ENCODE measurements at places on chromosomes 1 and 21.

DNA sequence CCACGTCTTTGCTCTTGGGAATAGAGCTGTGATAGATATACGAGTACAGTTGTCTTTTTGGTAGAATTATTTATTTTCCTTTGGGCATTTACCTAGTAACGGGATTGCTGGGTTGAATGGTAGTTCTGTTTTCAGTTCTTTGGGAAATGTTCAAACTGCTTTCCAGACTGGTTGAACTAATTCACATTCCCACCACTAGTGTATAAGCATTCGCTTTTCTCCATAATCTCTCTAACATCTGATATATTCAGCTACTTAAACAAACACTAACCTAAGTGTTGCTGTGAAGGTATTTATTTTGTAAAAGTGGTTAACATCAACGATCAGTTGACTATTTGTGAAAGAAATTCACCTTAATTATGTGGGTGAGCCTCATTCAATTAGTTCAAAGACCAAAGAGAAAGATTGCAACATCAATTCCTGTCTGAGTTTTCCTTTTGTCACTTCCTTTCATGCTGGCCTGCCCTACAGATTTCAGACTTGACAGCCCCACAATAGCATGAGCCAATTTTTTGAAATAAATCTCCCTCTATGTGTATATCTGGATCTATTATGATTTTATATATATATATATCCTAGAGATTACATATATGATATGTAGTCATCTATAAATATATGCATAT, 26.7 kb upstream of the DUSP10 start:
- no peak for DNase-seq

GRCh38 chr1:6435547-6435946, 11.0 kb downstream of the ESPN start:
- no peak for DNase-seq

- DNase-seq: no peak
Measured at GRCh38 chr1:208799186-208799585, 555.0 kb upstream of the PLXNA2 start.

- no peak for DNase-seq
Measured at GRCh38 chr1:97044159-97044760, 322.7 kb downstream of the PTBP2 start.

GRCh38 chr1:20602851-20603450, 14.1 kb downstream of the CDA start:
- DNase-seq: no peak

GRCh38 chr1:204889681-204890383, 19.2 kb downstream of the NFASC start:
- DNase-seq: no peak

- DNase-seq: no peak
Measured at GRCh38 chr1:213871179-213871578, 116.6 kb upstream of the PROX1 start.

- DNase-seq: no peak
Measured at GRCh38 chr1:168970926-168971659, 135.4 kb upstream of the ATP1B1 start.

- no peak for DNase-seq
Measured at GRCh38 chr1:244291236-244292201, 160.2 kb downstream of the ADSS2 start.

DNA sequence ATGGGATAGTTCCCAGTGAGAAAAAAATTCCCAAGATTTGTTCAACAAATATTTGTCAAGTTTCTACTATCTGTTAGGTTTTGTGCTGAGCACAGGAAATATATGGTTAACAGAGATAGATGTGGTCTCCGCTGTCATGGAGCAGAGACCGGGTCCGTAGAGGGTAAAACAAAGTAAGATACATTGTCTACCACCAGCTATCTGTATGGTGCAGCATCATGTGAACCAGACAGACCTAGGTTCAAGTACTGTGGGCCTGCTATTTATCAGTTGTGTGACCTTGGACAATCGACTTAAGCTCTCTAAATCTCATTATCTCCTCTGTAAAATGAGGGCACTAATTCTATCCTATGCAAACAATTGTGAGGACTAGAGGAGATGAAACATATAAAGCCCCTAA, 109.8 kb downstream of the DUSP10 start:
- DNase-seq: no peak

- DNase-seq: no peak
Measured at GRCh38 chr1:236545621-236546169, 21.9 kb downstream of the LGALS8 start.

DNA sequence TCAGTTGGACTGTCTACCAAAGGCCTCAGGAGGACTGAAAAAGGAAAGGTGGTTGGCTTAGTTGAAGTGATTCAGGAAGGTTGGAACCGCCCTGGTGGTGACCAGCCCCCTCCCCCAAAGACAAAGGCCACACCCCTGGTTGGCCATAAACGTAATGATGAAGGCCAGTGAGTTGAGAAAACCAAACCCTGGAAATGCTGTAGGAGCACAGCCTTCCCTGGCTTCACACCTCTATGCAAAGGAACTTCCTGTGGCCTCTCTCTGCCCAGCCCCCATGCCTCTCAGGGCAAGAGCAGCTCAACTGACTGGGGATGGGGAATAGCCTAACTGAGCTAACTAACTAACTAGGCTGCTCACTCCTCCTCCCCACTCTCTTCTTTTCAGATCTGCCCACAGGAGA, 90.4 kb downstream of the NPHP4 start:
- no peak for DNase-seq

DNA sequence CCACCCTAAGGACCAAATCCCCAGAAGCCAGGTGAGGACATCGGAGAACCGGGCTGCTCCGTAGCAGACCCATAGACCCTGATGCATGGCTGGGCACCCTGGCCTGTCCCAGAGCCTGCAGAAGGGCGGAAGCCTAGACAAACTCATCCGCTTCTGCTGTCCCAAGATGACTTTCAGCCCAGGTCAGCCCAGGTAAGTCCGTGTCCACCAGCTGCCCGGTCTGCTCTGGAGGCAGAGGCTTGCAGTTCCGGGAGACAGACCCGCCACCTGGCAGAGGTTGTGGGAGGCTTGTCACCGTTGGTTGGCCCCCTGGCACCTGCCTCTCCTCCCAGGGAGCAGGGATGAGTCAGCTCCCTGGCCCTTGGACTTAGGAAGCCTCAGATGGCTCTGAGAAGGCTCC, 22.8 kb upstream of the POFUT2 start:
- no peak for DNase-seq

DNA sequence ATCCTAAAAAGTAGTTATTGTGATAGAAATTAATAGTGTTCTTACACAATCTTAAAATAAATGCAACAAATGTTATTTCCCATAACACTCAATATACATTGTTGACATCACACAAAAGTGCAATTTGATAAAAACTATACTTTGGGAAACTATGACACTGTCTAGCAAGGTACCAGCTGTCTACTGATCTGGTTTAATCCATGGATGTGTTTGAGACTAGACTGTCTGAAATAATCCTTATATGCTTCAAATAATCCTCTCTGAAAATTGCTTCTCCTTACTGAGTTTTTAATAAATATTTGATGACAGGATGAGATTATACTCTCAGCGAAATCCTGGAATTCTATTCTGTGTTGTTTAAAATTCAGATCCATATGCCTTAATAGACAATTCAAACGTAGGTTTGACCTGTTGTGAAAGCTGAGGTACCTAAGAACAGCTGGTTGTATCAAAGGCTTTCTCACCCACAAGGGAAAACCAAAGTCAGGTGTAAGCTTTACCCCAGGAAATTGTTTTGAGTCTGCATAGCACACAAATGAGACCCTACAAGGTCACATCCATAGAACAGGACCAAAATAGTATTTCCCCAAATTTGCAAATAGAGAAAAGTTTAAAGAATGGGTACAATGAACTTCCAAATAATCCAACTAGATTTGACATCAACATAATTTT, 8.8 kb upstream of the GFI1 start:
- DNase-seq: no peak

DNA sequence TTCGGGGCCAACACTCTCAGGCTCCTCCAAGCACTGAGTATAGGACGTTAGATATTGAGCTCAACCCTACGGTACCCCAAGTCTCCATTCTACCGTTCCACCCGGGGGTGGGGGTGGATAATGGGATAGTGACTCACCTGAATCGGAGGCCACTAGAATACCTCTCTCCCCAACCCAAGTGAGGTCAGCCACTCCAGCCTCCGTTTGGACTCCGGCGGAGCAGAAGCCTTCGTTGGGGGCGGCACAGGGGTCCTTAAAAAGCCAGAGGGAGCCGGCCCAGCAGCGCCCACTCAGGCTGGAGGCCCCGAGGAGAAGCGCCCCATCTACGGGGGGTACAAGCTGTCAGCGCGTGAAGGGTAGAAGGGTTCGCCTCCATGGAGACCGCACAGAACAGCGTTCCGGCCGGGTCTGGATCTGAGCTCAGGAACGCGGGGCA, 556 bp downstream of the WDR77 start:
- no peak for DNase-seq

DNA sequence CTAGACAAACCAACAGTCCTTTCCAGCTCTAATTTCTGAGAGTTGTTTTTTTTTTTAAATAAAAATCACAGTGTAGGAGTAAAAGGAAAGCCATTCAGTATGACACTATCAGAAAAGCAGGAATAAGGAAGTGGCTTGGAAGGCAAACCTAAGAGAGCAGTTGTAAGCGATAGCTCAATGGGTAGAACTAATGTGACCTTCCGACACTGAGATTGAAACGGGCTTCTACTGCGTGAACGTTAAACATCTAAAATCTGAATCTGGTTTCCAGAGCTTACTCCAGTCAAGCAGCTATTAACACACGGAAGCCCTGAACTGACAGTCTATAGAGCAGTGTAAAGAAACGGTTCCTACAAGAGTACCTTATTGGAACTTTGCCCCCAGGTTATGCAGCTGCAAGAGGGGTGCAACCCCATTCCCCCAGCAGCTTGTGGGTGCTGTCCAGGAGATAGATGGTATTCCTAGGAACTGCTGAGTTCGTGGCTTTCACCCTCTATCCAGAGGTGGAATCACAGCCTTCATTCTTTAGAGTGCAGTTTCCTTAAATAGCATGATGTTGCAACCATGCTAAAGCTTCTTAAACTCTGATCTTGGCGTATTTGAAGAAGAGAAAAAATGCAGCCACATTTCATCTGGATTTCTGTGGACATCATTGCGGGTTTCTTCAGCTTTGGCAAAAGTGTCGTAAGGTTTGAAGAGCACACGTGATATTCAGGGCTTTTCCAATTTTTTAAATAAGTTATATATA, 3.3 kb upstream of the IRF2BP2 start:
- DNase-seq: no peak

GRCh38 chr1:232635778-232636356, 5.9 kb upstream of the SIPA1L2 start:
- DNase-seq: no peak

GRCh38 chr1:72547412-72547811, 265.1 kb upstream of the NEGR1 start:
- DNase-seq: no peak

DNA sequence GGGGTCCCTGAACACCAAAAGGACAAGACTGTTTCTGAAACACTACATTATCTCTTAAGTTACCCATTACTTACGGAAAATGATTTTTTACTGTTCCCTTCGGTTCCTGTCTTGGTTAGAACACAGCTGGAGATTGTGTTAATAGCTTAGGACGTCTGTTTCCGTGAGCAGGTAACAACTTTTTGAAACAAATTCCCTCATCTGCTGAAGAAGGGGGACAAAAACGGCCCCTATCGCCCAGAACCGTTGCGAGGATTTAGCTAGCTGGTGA, 67.8 kb downstream of the SLC35A3 start:
- no peak for DNase-seq

- DNase-seq: no peak
Measured at GRCh38 chr1:10635085-10635896, 160.5 kb downstream of the PEX14 start.

DNA sequence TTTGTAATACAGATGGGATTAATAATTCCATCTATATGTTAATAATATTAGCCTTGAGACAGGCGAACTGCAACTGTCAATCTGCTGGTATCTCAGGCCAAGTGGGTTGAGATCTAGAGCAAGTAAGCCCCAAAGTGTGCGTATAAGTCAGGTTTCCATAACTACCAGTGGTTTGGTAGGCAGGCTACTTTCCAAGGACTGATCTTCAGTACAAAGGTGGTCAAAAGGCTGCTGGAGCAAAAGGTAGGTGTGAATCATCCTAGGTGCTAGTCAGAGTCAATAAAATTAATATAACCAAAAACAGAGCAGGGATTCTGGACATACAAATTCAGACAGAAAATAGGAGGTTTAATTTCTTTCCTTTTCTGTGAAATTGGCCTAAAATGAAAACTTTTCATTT, 328.0 kb downstream of the TGFB2 start:
- DNase-seq: no peak

GRCh38 chr21:46420241-46421190, 38.2 kb upstream of the DIP2A start:
- DNase-seq: no peak

- no peak for DNase-seq
Measured at GRCh38 chr1:35171579-35171978, 21.4 kb downstream of the SFPQ start.

DNA sequence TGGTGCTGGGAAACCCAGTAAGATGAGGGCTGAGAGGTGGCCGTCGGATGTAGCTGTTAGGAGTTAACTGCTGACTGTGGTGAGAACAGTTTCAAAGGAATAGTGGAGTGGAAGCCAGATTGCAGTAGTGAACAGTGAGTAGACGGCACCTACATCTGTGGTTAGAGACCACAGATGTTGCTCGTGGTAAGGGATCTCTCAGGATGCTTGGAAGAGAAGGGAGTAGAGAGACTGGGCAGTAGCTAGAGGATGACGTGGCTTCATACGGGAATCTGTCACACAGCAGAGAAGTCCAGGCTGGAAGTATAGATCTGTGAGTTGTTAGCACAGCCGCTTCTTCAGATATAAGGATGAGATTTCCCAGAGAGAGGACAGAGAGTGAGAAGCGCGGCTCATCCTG, 7.8 kb upstream of the ARTN start:
- no peak for DNase-seq

DNA sequence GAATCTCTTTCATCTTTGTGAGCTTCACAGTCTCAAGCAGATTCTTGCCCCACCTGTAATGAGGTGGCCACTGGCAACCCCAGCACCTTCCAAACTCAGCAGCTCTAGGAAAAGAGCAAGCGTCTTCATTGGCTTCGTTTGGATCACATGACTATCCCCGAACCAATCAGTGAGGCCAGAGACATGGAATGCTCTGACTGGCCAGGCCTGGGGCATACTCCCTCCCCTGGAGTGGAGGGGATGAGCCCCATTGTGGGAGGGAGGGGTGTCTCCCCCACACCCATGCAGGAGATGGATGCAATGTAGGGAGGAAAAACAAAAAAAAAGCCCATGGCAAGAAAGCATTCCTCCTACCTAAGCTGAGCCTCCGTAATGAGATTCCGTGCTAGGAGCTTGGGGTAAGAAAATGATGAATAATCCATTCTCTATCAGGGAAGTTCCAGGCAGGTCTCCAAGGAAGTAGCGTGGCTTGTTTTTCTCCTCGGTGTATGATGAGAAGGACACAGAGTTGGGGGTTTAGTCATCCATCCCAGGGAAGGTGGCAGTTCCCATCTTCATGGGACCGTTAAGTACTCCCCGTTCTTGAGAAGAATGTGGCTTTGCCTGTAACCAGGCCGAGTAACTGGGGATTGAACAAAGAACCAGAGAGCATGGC, 32.7 kb downstream of the FHAD1 start:
- DNase-seq: no peak

- peak; percentile 40 for DNase-seq
Measured at GRCh38 chr1:212260557-212261355, 24.5 kb upstream of the PPP2R5A start.

All from HCT116 (cell line).